ENCODE measurements at places on chromosomes 6 and 20.
A peak's percentile ranks its signal among the peaks of the same experiment; 100 is the strongest.

GRCh38 chr20:50193836-50194421 is 3.3 kb downstream of the CEBPB start:
- no peaks in the 10 kb centered on the region for H3K36me3 ChIP-seq
- peak overlapping the region; percentile 74 for H3K4me3 ChIP-seq
- H3K27me3 ChIP-seq: no peaks in the 10 kb centered on the region
- H3K27ac ChIP-seq: peak overlapping the region; percentile 98
- H3K4me1 ChIP-seq: peaks cover 11% of the 10 kb centered on the region

DNA sequence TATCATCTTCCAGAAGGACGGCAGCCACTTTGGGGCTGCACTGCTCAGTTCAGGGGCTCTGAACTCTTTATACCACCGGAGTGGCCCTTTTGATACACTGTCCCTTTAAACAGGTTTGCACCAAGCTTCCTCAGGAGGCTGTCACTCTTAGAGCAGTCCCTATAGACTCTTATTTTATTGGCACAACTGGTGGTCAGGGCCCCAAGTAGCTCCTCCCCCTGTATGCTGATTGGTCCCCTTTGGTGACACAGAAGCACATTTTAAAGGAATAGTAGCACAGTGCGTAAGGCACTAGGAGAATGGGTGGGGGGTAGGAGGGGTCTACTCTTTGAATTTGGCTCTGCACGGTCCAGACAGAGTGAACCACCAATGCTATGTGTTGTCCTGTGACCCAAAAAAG is 122.6 kb upstream of the MLN start:
- H3K4me3 ChIP-seq: no peak overlapping the region
- no peak for DNase-seq
- no peaks in the 10 kb centered on the region for H3K36me3 ChIP-seq
- H3K27ac ChIP-seq: no peak overlapping the region
- H3K27me3 ChIP-seq: no peaks in the 10 kb centered on the region
- peaks cover 16% of the 10 kb centered on the region for H3K4me1 ChIP-seq

DNA sequence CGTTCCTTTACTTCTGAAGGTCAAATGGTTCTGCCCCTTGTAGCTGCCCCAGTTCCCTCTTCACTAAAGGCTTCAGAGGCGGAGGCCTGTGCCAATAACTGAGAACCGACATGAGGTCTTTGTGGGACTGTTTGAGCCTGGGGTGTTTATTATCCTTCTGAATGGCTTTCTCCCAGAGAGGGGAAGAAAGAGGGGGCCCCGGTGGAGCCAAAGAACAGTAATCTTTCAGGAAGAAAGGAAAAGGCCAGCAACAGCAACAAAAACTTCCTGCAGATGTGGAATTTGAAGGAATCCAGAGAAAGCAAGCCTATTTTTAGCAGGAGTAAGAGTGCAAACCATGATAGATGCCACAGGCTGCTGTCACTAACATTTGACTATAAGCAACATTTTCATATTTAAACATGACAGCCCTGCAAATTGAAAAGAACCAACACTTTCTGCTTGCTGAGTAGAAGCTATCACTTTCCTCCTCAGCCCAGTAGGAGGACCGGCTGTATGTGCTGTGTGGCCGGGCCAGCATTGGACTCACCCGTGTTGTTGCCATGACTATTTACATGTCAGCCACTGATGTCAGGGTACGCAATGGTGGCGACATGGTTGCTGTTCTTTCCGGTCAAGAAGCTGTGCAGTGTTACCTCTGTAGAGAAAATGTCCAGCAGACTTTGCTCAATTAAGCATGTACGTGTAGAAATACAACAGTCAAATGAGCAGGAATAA is 121.3 kb downstream of the SOBP start:
- H3K36me3 ChIP-seq: no peaks in the 10 kb centered on the region
- no peak overlapping the region for H3K4me3 ChIP-seq
- peaks cover 27% of the 10 kb centered on the region for H3K4me1 ChIP-seq
- DNase-seq: no peak
- H3K27me3 ChIP-seq: no peaks in the 10 kb centered on the region

GRCh38 chr20:57959589-57959988 is 249.8 kb upstream of the PMEPA1 start:
- peaks cover 4% of the 10 kb centered on the region for H3K4me1 ChIP-seq
- H3K36me3 ChIP-seq: no peaks in the 10 kb centered on the region
- DNase-seq: no peak
- no peak overlapping the region for H3K4me3 ChIP-seq
- H3K27ac ChIP-seq: no peak overlapping the region

GRCh38 chr6:151702851-151703658 is 104.4 kb upstream of the ESR1 start:
- H3K4me1 ChIP-seq: peaks cover 10% of the 10 kb centered on the region
- no peaks in the 10 kb centered on the region for H3K36me3 ChIP-seq
- no peaks in the 10 kb centered on the region for H3K27me3 ChIP-seq
- DNase-seq: no peak

DNA sequence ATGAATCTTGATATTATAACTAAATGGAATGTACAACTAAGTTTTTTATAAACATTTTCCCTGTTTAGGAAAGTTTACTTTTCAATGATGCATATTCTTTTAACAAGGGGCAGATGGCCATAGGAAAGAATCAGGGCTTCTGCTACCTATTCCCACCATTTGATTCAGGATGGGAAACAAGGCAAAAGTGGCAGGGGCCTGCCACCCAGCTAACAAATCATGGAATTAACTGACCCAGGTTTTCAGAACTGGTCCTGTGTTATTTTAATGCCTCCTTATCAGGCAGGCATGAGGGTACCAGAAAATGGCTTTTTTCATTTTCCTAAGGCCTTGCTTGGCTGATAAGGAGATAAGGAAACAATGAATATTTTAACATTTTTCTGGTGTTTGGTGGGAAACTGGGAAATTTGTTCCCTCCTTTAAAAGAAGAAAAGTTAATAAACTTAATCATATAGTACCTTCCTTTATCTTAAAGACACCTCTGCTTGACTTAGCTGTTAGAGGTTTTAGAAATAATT is 6.7 kb downstream of the POU3F2 start:
- DNase-seq: no peak
- no peak overlapping the region for H3K4me3 ChIP-seq
- H3K4me1 ChIP-seq: peaks cover 2% of the 10 kb centered on the region
- H3K27me3 ChIP-seq: no peaks in the 10 kb centered on the region

DNA sequence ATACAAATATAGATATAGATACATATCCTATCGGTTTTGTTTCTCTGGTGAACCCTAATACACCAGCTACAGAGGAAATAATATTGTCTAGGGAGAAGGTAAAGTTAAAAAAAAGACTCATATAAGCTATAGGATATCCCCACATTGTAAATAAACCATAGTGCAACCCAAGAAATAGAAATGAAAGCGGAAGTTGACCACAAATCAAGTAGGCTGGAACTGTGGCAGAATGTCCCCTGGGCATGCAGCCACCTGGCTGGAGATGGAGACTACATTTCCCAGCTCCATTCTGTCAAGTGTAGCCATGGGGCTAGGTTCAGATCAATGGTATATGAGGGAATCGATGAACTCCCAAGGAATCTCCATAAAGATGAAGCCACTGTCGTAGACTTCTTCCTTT is 70.1 kb upstream of the RPS6KA2 start:
- DNase-seq: no peak
- no peak overlapping the region for H3K4me3 ChIP-seq
- H3K27me3 ChIP-seq: no peaks in the 10 kb centered on the region
- peaks cover 3% of the 10 kb centered on the region for H3K4me1 ChIP-seq

- no peak overlapping the region for H3K27ac ChIP-seq
- H3K36me3 ChIP-seq: no peaks in the 10 kb centered on the region
- no peak overlapping the region for H3K4me3 ChIP-seq
- no peaks in the 10 kb centered on the region for H3K4me1 ChIP-seq
These were observed 357.9 kb upstream of the TSHZ2 start for GRCh38 chr20:52614051-52614863.

DNA sequence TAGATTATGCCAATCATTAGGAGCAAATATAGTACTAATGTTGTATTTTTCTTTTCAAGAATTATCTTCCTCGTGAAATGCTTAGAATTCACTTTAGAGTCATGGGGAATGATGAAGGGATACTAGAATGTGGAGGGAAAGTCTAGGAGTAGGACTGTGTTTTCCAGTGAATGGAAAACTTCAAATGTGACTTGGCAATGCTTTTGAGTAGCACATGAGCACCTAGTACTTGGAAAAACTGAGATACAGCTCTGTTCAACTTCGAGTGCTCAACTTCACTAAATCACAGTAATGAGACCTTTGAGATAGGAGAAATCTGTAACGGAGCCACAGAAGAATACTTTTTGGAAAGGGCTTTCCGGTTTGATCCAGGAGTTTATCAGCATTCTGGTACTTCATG is 272.9 kb downstream of the ZFAND3 start:
- H3K4me1 ChIP-seq: peaks cover 3% of the 10 kb centered on the region
- DNase-seq: no peak
- H3K27ac ChIP-seq: no peak overlapping the region
- no peak overlapping the region for H3K4me3 ChIP-seq
- no peaks in the 10 kb centered on the region for H3K27me3 ChIP-seq

GRCh38 chr6:35195120-35195780 is 18.5 kb upstream of the SCUBE3 start:
- H3K27me3 ChIP-seq: no peaks in the 10 kb centered on the region
- H3K27ac ChIP-seq: no peak overlapping the region
- no peak for DNase-seq
- no peak overlapping the region for H3K4me3 ChIP-seq
- no peaks in the 10 kb centered on the region for H3K36me3 ChIP-seq
- no peaks in the 10 kb centered on the region for H3K4me1 ChIP-seq
